ENCODE measurements at places on chromosomes 5 and 9. TPM values are rescaled to one million over a fixed set of nuclear protein-coding genes. Genes with fewer than 3 reads are reported as not detected.

DNA sequence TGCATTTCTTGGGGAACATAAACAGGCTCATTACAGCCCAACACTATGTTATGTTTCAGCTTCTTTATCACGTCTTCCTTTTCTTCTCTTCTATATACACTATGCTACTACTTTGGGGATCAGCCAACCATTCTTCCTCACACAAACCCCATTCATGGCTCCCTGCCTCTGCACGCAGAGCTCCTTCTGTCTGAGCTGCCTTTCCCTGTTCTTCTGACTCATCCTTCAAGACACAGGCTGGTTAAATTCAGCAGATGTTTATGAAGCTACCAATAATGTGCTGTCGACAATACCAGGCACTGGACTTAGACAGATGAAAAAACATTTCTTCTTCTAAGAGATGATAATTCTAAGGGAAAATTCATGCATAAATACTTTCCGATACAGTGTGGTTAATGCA is 102.5 kb upstream of the TXNDC8 start:
- DNase-seq: peak; percentile 67

DNA sequence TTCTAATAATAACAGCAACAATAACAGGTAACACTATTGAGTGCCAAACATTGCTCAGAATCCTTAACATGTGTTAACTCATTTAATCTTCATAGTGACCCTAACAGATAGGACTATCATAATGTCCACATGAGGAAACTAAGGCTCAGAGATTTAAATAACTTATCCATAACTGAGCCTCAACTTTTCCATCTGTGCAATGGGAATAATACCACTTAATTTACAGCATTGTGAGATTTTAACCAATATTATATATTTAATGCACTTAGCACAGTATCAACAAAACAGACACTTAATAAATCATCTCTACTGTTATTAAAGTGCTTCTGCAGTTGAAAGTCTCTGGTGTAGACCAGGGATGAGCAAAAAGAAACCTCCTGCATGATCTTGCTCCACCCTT is 28.2 kb downstream of the TTC39B start:
- no peak for DNase-seq

- DNase-seq: no peak
Measured at GRCh38 chr5:67816456-67816855, 399.1 kb upstream of the PIK3R1 start.

DNA sequence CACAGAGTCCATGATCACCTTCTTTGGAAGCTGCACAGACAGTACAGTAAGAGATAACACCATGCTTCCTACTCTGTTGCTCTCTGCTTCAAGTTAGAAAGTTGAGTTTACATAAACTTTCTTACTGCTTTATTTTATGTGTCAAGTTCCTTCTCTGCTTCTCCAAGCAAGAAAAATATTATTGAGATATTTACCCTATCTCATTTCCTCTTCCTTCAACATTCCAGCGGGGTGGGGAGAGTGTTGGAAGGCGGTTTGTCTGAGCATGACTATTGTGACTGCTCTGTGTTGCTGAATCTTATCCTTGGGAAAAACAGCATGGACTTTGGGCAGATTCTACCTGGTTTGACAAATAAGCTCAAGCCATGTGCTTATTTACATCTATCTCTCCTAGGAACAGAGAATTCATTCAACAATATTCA is 66.9 kb upstream of the EPB41L4A start:
- no peak for DNase-seq

The EGFL7 gene
- total RNA-seq: 4.3 TPM

GRCh38 chr5:149387982-149388381 is 8.9 kb upstream of the IL17B start:
- DNase-seq: no peak

DNA sequence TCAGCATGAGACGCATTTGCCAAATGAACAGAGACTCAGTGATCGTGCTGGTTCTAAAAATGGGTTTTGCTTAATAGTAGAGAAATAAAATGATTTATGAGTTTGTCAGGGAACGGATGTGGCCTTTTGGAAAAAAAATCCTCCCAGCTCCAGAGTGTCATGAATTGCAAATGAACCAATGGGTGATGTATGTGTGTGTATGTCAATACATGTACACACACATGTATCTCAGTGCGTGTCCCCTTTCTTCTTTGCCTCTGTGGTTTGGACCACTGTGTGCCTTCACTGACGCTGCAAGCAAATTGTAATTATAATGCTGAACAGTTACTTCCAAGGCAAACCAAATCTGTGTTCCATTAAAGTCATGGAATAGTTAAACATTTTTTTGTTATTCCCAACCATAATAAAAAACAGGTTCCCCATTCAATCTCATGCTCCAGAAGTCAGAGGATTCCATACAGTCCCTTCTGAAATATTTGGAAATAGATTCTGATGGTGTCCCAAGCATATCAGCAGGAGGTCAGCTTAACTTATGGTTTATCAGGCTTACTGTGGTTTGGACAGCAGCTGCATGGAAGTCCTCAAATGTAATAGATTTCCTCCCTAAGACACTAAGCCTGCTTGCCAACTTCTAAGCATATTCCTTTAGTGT is 630.5 kb downstream of the ACTL7B start:
- DNase-seq: no peak

DNA sequence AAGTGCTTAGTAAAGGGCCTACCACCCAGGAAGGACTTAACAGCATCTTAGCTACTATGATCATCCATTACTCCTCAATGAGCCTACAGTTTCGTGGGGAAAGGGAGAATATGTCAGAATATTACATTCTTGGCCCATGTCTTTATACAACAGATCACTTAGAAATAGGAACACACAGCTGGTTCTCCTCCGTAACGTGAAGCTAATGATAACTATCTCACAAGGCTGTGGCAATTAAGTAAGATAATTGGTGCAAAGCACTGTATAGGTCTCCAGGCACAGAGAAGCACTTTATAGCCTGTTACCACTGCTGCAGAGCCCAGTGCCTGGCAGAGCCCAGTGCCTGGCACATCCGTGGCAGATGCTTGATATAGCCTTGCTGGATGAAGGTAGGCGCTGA is 347.6 kb downstream of the SLIT3 start:
- no peak for DNase-seq

GRCh38 chr5:143200781-143201398 is 202.6 kb downstream of the NR3C1 start:
- peak; percentile 97 for DNase-seq

The ADAMTS19 gene
- total RNA-seq: not detected

DNA sequence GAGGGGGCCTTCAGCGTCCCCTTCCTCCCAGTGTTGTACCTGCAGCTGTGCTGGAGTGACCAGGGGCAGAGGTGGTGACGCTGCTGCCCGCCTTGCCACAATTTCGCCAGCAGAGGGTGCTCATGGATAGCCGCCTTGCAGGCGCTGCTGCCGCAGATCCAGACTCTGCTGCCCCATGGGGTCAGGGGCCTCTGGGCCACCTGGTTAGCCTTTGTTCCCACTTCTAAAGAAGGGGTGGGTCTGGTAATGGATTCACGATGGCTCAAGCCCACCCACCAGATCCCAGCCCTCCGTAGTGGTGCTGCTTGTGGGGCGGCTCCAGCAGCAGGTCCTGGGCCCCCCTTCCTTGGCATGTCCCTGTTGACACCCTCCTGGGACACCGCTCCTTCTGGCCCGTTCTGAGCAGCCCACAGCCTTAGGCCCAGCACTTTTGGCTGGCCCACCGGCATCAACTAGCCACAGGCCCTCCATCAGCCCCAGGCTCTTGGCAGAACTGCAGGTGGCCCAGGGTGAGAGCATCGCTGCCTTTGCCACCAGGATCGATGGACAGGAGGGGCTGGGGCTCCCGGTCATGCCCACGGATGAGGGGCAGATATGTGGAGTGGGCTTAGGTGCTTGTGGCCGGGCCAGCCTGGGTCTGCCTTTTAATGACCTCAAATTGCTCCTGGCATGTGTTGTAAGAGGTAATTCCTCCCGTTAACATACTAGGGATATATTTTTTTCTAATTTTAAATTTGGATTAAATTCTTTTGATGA is 57.2 kb downstream of the COL5A1 start:
- DNase-seq: peak; percentile 57

The SLC34A3 gene
- not detected for total RNA-seq

DNA sequence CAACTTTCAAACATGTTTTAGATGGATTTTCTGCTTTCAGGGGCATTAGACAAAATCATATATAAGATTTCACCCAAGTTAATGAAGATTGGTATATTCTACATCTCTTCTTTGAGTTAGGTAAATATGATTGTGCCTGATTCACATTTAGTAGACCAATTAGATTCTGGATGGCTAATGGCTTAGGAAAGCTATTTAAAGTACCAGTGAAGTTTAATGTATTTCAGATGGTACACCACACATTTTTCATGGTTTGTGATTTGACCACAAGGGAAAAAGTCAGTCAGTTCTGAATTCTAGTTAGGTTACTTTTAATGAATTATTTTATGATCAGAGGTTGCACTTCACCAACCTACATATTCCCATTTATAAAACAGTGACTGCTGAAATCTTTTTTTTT is 409.7 kb downstream of the ADGRV1 start:
- DNase-seq: no peak

The ARSI gene
- total RNA-seq: 0.19 TPM

GRCh38 chr5:171978016-171978415 is 28.4 kb downstream of the FBXW11 start:
- DNase-seq: no peak

DNA sequence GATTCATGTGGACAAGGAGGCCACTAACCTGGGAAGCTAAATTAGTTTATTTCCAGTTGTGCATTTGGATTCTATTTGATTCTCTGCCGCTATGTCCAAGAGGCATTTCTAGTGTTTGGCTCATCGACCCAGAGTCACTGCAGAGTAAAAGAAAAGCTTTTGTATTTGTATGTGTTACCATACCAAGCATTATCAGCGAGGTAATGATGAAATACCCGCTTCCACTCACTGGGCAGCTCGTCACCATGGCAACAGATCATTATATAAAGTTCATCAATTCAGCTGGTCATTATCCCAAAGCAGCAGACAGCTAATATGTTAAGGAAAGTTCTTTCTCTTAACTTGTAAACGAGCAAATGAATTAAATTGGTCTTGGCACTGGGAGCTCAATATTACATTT is 380.3 kb downstream of the SEMA5A start:
- DNase-seq: no peak

- DNase-seq: peak; percentile 80
Measured at GRCh38 chr9:385818-386398, 171.2 kb downstream of the DOCK8 start.

DNA sequence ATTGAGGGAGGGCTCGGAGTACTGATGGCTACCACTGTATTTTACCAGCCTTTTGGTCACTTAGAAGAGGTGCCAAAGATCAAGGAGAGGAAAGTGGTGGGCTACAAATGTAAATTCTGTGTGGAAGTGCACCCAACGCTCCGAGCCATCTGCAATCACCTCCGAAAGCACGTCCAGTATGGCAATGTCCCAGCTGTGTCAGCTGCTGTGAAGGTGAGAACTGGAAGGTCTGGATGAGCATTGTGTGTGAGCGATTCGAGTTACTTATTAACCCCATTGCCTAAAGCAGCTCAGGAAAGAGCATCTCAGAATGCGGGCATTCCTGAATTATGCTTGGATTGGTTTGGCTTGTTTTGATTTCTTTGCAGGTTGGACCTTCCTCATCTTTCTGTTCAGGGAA is 67.5 kb downstream of the ZNF462 start:
- no peak for DNase-seq

- peak; percentile 84 for DNase-seq
Measured at GRCh38 chr9:12774861-12775678, at the start of gene LURAP1L. Gene LURAP1L (plus strand): TSS chr9:12775020. CDS start chr9:12775716, 696 bp downstream.

DNA sequence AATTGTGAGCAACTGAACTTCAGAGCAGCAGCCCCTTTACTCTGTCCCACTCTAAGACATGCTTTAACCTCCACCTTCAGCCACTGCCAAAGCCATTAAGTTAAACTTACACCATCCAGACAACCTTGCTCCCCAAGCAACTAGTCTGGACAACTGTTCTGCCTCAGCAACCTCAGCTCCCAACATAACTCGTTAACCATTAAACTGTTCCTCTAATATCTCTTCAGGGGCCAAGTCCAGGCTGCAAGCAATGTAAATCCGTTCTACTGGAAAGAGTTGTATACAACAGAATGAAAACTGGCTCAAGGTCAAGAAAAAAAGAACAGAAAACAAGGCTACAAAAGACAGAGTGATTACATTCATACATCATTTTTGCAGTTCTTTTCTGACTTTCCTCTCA is 131.7 kb upstream of the TARS1 start:
- DNase-seq: no peak

- no peak for DNase-seq
Measured at GRCh38 chr5:160259341-160259740, 30.0 kb downstream of the FABP6 start.

The FOXD4L6 gene
- total RNA-seq: 0.69 TPM

DNA sequence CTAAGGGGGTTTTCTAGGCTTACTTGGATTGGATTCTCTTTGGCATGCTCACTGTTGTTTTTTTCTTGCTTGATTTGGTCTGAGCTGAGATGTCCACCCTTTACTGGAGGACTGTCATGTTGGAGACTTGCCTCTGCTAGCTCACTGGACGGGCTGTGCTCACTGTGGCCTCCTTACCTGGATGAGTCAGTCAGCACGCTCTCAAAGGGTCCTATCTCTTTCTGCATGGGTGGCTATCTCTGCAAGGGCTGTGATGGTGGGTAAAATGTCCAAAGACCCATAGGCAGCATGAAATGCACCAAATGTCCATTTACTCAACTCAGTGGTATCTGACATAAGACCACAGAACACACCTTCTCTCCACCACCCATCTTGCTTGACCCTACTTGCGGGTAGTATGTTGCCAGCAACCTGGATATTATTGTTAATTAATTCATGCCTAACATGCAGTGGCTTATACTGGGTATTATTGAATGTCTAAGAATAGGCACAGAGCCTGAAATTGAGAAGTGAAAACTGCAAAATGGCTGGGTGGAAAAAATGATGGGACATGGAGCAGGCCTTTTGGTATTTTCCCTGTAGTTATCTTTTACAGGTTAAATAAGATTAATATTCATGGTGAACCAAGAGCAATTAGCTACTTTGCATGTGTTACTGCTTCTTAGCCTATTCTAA is 68.9 kb upstream of the TLE1 start:
- no peak for DNase-seq

DNA sequence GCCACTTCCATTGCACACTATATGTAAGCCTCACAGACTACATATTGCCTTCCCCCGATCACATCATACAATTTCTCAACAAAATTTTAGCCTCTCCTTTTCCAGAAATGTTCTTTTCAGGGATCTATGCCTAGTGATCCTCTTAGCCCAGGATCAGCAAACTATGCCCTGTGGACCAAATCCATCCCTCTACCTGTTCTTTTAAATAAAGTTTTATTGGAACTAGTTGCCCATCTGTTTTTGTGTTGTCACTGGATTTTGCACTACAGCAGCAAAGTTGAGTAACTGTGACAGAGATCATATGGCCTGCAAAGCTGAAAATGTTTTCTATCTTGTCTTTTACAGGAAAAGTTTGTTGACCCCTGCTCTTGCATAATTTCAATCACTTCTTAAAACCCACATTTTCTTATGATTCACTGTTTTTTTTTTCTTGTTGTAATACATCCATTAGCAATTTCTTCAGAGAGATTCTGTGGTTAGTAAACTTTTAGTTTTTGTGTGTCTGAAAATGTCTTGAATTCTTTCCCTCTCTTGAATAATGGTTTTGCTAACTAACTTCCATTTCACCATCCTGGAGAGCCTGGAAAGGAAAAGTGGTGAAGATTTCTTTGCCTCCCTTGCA is 7.1 kb downstream of the TXNDC8 start:
- peak; percentile 24 for DNase-seq
